Neural crest cell (in vitro differentiated cells): ENCODE measurements at places on chromosomes 12 and 14.

- DNase-seq, result no peak
These were observed 22.0 kb downstream of the TSPAN8 start for GRCh38 chr12:71135812-71136176.

- DNase-seq, result no peak
These were observed 86.4 kb upstream of the RTL1 start for GRCh38 chr14:100989924-100990323.

DNA sequence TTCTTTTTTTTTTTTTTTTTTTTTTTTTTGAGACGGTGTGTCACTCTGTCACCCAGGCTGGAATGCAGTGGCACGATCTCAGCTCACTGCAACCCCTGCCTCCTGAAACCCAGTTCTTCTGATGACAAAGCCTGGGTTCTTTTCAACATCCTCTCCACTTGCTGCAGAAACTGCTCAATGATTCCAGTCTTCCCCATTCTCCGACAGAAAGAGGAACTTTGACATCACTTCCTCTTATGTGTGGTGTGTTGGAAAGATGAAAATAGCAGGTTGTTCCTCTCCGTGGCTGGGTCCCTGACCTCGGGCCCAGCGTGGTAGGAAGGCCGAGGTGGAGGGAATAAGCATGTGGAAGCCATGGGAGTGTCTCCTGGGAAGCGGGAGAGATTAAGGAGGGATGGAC, 198.4 kb downstream of the PHETA1 start:
- no peak for DNase-seq

GRCh38 chr12:4056910-4057845, 184.0 kb upstream of the PARP11 start:
- no peak for DNase-seq

- DNase-seq, result no peak
These were observed 270.2 kb downstream of the ALG10B start for GRCh38 chr12:38586789-38587188.

DNA sequence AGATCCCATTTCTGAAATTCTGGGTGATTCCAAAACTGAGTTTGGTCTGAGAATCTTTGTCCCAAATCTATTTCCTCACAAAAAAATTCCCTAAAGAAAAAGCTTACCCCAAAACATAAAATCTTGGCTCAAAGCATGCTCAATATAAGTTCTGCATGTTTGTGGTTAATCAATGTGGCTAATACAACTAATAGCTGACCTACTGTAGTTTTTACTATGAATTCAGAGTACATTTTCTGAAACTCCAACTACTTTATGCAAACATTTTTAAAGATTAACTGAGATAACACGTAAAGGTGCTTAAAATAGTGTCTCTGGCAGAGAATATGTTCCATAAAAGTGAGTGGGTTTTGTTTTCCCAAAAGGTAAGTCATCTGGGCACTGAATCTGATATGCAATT, 133.1 kb downstream of the MED13L start:
- no peak for DNase-seq

DNA sequence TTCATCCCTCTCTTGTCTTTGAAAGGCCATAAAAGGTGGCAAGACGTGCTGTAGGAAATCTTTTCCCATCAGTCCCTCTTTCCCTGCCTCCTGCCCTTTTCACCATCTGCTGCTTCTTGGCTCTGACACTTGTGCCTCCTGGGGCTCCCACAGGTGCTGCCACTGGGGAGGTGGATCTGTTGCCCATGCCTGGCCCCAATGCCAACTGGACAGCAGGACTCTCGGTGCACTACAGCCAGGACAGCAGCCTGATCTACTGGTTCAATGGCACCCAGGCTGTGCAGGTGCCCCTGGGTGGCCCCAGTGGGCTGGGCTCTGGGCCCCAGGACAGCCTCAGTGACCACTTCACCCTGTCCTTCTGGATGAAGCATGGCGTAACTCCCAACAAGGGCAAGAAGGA, 6.5 kb downstream of the CLSTN3 start:
- DNase-seq, result no peak

GRCh38 chr12:129613314-129613713, 290.5 kb downstream of the TMEM132D start:
- DNase-seq, result no peak

DNA sequence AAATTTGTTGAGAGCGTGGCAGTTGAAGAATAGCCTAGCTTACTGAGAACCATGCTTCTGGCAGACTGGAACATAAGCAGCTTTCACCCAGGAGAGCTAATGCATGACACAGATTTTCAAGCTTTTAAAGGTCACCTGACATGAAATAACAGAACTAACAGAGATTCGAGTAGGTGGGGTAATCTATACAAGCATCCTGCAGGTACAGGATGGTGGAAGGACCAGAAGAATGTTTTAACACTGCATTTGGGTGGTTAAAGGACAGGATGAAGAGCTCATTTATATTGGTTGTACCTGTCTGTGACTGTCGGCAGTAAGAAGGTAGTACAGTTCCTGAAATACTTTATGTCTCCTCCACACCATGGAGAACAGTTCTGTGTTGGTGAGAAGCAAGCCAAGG, 8.9 kb downstream of the PELI2 start:
- no peak for DNase-seq

GRCh38 chr12:69328426-69328825, 19.8 kb upstream of the LYZ start:
- no peak for DNase-seq

GRCh38 chr12:103832048-103832997, 8.7 kb downstream of the NT5DC3 start:
- no peak for DNase-seq

GRCh38 chr14:84592770-84593169, 937.2 kb upstream of the FLRT2 start:
- DNase-seq, result no peak

DNA sequence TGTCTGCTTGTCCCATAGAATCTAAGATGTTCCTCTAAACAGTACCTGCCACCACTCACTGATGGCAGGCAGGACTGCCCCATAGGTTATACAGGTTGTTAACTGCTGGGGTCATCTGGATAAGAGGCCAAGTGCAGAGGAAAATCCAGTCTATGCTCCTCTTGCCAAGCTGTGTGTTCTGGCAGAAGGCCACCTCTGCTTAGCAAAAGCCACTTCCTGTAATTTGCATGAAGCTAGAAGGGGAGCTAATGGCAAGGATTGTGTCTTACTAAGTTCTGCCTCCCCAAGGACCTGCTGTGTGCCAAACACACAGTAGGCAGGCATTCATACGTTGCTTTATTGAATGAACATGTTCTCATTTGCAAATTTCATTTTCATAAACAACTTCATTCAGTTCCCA, 445.4 kb downstream of the BCL11B start:
- no peak for DNase-seq

DNA sequence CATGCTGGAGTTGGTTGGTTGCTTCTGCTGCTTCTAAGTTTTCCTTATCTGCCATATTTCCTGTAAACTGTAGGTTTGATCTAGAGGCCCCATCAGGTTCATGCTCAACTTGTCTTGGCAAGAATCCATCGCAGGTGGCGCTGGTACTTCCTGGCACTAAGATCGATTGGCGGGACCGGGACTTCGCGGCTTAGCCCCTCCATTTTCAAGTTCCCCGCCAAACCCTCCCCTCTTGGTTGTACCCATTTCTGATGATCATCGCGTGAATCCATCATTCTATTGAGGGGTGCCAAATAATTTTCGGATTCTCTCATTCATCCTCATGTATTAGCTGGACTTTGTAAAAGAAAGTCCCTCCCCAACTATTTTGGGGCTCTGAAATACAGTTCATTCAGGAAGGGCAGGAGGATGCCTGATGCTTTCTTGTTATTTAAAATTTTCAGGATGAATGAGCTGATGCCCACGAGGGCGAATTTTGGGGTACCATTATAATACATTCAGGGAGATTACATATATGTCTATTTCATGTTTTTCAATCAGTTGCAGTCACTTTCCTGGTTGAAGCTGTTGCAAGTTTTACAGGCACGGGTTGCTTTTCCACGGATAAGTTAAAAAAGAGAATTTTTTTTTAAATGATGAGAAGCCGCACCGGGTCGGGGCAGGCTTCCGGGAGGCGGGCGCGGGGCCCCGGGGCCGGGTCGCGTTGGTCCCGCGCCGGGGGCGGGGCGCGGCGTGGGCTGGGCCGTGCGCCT, 395 bp upstream of the BRI3BP start:
- peak; percentile 81 for DNase-seq

DNA sequence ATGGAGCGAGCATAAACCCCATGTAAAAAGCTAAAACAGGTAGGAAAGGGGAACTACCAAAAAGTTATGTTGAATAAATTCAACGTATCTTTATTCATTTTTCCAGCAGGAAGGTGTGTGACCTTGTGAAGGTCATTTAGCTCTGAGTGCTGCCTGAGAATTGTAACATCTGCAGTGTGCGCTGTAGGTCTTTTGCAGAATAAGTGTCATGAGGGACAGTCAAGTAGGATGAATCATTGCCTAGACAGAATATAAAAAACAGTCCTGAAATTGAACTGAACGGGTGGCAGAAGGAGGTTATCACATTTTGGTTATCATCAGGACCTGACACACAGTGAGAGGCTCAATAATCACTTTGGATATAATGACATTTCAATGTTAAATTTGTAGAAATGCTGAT, 334.8 kb upstream of the NOVA1 start:
- DNase-seq, result no peak

GRCh38 chr12:129312048-129312447, 458.8 kb downstream of the GLT1D1 start:
- DNase-seq, result no peak

GRCh38 chr12:13864081-13864673, 117.2 kb downstream of the GRIN2B start:
- DNase-seq, result peak; percentile 75

DNA sequence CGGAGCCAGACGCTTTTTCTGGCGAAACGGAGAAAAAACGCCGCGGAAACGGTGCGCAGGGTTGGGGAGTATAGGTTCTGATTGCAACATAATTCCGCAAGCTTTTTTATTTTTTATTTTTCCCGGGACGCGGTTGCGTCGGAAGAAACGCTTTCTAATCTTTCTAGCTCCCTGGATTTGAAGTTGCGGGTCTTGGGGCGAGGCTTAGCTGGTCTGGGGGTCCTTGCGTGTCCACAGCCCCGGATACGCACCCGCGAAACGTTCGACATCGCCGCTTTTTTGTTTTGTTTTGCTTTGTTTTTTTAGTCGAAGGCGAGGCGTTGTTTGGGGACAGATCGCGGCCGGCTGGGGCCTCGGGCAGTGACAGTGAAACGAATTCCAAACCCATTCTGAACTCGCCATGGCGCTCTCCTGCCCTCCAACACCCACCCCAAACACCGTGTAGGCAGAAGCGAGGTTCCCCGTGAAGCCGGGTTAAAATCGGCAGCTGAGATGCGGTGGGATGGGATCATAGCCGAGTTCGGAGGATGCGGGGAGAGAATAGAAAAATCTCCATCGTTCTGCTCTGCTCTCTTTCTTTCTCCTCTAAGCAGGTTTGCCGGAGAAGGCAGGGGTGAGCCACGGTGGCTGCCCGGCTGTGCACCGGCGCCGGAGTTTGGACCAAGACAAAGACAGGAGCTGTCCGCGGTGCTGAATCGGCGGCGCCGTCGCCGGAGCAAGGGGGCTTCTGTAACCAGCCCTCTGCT, 8.1 kb upstream of the LHX5 start:
- DNase-seq, result peak; percentile 82

DNA sequence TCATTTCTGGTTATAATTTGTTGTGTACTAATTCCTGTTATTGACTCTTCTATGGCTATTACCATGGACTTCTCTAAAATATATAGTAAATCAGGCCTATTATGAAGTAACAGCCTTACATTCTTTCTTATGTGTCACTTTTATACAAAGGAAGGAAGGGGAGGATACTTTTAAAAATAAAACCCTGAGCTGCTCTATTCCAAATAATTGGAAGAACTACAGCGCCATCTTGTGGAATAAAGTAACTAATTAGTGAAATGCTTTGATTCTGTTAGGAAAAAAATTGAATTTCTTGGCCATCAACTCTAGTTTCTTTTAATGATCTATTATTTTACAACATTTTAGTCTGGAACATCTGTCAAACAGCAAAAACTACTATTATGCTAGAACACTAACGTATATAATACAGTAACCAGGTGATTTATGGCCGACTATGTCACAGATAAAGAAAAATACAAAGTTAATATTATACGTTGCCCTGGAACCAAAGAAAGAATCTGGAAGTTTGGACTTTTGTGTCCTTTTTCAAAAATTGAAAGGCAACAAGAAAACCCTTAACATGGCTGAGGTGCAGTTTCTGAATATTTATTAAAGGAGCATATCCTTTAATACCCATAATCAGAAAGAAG, 55.0 kb upstream of the NELL2 start:
- no peak for DNase-seq

DNA sequence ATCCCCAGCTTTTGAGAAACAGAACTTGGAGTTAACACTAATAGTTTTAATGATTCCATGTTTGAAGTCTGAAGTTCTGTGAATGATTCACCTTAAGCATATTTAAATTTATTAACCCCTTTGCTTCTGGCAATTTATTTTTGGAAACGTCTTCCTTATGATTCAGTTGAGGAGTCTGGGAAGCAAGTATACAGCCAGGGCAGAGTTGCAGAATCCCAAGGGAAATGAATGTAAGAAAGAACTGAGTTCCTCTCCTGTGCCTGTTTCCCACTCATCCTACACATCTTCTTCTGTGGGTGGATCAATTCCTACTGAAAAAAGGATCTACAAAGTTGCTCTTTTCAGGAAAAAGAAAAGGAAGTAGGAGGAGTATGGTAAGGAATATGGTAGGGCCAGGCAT, 108.2 kb upstream of the CCDC91 start:
- DNase-seq, result no peak

DNA sequence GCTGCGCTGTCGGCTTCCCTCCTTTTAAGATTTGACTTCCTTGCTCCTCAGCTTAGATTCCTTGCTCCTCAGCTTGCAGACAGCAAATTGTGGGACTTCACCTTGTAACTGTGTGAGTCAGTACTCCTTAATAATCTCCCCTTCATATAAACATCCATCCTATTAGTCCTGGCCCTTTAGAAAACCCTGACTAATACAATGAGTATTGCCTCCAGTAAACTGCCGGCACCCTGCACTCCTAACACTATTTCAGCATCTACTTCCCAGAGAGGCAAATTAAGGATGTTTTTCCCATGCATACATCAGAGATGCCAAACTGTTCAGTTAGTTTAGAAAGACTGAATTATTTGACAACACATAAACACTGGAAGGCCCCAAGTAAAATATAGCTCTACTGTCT, 611.3 kb upstream of the TMEM132C start:
- no peak for DNase-seq
